ENCODE measurements at places on chromosomes 1 and 21. TPM values are rescaled to one million over a fixed set of nuclear protein-coding genes. Genes with fewer than 3 reads are reported as not detected.

DNA sequence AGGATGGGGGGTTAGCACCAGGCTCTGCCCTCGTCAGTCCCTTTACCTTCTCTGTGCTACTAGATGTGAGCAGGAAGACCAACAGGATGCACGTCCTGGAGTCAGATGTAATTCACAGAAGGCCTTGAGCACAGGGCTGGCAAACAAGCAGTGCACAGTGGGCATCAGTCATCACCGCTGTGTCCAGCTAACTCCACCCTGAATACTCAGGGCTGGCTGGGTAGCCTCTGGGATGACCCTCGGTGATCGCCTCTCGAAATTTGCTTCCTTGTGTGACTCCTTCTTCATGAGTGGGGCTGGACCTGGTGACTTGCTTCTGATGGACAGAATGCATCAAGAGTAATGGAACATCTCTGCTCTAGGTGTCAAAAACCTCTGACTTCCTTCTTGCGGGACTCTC lies 92.2 kb upstream of the TMPRSS2 start:
- H3K27me3 ChIP-seq = no peaks in the 10 kb centered on the region
- H3K4me3 ChIP-seq = no peak overlapping the region
- no peak for DNase-seq
- H3K4me1 ChIP-seq = no peaks in the 10 kb centered on the region

- H3K36me3 ChIP-seq = peaks cover 8% of the 10 kb centered on the region
- no peaks in the 10 kb centered on the region for H3K4me1 ChIP-seq
- H3K27me3 ChIP-seq = no peaks in the 10 kb centered on the region
- H3K4me3 ChIP-seq = no peak overlapping the region
- DNase-seq = no peak
Measured at GRCh38 chr1:6858596-6858995, 73.3 kb downstream of the CAMTA1 start.

- H3K4me3 ChIP-seq = no peak overlapping the region
- no peaks in the 10 kb centered on the region for H3K4me1 ChIP-seq
- H3K27me3 ChIP-seq = no peaks in the 10 kb centered on the region
- DNase-seq = no peak
- no peaks in the 10 kb centered on the region for H3K36me3 ChIP-seq
Measured at GRCh38 chr21:17196623-17197022, 316.2 kb upstream of the CXADR start.

GRCh38 chr1:27598902-27599528 lies 4.9 kb downstream of the AHDC1 start:
- H3K4me1 ChIP-seq = peaks cover 49% of the 10 kb centered on the region
- no peak for DNase-seq
- H3K27ac ChIP-seq = no peak overlapping the region
- H3K36me3 ChIP-seq = no peaks in the 10 kb centered on the region

GRCh38 chr1:107934578-107934977 lies 30.4 kb downstream of the VAV3 start:
- H3K36me3 ChIP-seq = no peaks in the 10 kb centered on the region
- H3K4me1 ChIP-seq = peaks cover 47% of the 10 kb centered on the region
- peak overlapping the region; percentile 60 for H3K27ac ChIP-seq
- peak overlapping the region; percentile 88 for H3K4me3 ChIP-seq
- DNase-seq = no peak

DNA sequence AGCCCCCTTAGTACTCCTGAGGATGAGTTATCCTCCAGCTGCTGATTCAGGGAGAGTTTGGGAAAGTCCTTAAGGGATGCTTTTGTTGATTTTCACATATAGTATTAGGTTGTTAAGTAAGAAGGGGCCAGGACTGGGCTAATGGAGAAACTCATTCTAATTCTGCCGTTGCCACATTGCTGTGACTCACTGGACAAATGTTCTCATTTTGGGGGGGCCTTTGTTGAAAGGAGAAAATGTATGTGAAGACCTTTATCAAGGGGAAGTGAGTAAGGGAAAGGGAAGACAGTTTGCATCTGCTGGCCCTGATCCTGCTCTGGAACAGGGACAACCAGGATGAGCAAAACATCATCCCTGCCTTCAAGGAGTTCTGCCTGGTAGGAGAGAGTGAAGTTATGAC lies 123.2 kb upstream of the FGGY start:
- no peaks in the 10 kb centered on the region for H3K4me1 ChIP-seq
- no peaks in the 10 kb centered on the region for H3K36me3 ChIP-seq

- H3K36me3 ChIP-seq = no peaks in the 10 kb centered on the region
- H3K4me3 ChIP-seq = no peak overlapping the region
- DNase-seq = no peak
- H3K27ac ChIP-seq = no peak overlapping the region
- no peaks in the 10 kb centered on the region for H3K4me1 ChIP-seq
- no peaks in the 10 kb centered on the region for H3K27me3 ChIP-seq
Measured at GRCh38 chr1:183739741-183740271, 65.1 kb upstream of the RGL1 start.

- peaks cover 85% of the 10 kb centered on the region for H3K4me1 ChIP-seq
- H3K27ac ChIP-seq = peak overlapping the region; percentile 87
- H3K4me3 ChIP-seq = peak overlapping the region; percentile 62
- peaks cover 3% of the 10 kb centered on the region for H3K36me3 ChIP-seq
Measured at GRCh38 chr1:156122519-156123355, 8.2 kb downstream of the LMNA start.

- no peaks in the 10 kb centered on the region for H3K36me3 ChIP-seq
- peaks cover 33% of the 10 kb centered on the region for H3K4me1 ChIP-seq
- H3K4me3 ChIP-seq = peak overlapping the region; percentile 17
- H3K27ac ChIP-seq = peak overlapping the region; percentile 43
- peaks cover 4% of the 10 kb centered on the region for H3K27me3 ChIP-seq
- peak; percentile 8 for DNase-seq
Measured at GRCh38 chr1:23422241-23422877, 2.2 kb downstream of the TCEA3 start.

DNA sequence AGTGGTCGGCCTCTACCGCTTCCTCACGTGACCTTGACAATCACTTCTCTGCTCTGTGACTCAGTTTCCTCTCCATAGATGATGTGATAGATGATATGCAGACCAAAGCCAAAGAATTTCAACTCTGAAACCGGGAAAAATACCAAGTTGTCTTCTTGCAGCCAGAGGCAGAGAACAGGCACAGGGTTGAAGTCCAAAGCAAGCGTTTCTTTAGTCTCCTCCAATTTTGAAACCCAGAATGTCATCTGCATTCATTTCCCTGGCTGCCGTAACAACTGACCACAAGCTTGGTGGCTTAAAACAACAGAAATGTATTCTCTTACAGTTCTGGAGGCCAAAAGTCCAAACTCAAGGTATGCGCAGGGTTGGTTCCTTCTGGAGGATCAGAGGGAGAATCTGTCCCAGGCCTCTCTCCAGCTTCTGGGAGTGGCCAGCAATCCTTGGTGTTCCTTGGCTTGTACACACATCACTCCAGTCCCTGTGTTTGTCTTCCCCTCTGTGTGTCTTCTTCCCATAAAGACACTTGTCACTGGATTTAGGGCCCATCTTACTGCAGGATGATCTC lies 30.3 kb upstream of the H6PD start:
- H3K4me3 ChIP-seq = no peak overlapping the region
- H3K27me3 ChIP-seq = peaks cover 40% of the 10 kb centered on the region
- no peak overlapping the region for H3K27ac ChIP-seq
- DNase-seq = no peak
- no peaks in the 10 kb centered on the region for H3K36me3 ChIP-seq
- peaks cover 18% of the 10 kb centered on the region for H3K4me1 ChIP-seq

DNA sequence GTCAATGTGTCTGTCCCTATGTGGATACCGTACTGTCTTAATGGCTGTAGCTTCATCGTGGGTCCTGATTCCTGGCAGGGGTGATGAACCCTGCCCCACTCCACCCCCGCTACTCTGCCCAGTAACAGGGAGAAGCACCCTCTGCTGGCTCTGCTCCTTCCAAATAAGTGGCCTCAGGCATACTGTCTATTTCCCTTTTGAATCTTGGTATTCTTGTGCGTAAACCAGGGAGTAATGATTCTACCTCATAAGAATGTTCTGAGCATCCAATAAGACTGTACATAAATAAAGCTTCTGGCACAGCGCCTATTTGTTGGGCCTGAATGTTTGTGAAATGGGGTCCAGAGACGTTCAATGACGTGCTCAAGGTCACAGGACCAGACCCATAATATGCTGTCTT lies 35.2 kb upstream of the CTPS1 start:
- H3K36me3 ChIP-seq = no peaks in the 10 kb centered on the region
- no peak for DNase-seq
- no peaks in the 10 kb centered on the region for H3K4me1 ChIP-seq
- H3K27ac ChIP-seq = no peak overlapping the region

DNA sequence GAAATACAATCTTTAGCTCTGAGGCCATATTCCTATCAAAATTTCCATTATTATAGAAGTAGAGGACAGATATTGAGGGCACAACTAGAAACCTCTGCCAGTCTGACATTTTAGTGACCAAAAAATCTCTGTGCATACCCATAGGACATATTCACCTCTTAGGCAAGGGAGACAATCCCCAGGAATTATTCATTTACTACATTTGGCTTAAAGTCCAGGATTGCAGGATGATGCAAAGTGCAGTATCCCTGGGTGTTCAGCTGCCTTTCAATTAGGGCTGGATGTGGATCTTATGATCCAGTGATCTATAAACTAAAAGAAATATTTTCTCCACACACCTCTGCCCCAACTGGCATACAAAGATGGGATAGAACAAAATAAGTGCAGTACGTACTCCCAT lies 50.9 kb downstream of the PTGS2 start:
- H3K4me3 ChIP-seq = no peak overlapping the region
- H3K27ac ChIP-seq = no peak overlapping the region
- H3K4me1 ChIP-seq = no peaks in the 10 kb centered on the region

GRCh38 chr1:209398313-209398991 lies 185.1 kb upstream of the CAMK1G start:
- no peak overlapping the region for H3K27ac ChIP-seq
- peaks cover 2% of the 10 kb centered on the region for H3K27me3 ChIP-seq
- H3K4me3 ChIP-seq = no peak overlapping the region

- H3K27ac ChIP-seq = no peak overlapping the region
- H3K27me3 ChIP-seq = peaks cover 7% of the 10 kb centered on the region
- DNase-seq = peak; percentile 67
- H3K4me3 ChIP-seq = no peak overlapping the region
Measured at GRCh38 chr1:22976461-22977243, 4.0 kb upstream of the LACTBL1 start.

GRCh38 chr1:200888349-200888838 lies 6.3 kb upstream of the INAVA start:
- H3K27me3 ChIP-seq = peaks cover 11% of the 10 kb centered on the region
- peaks cover 46% of the 10 kb centered on the region for H3K4me1 ChIP-seq
- H3K27ac ChIP-seq = peak overlapping the region; percentile 70
- H3K4me3 ChIP-seq = peak overlapping the region; percentile 57
- DNase-seq = peak; percentile 67

GRCh38 chr1:170964506-170964905 lies 29.2 kb downstream of the MROH9 start:
- no peak for DNase-seq
- H3K4me1 ChIP-seq = no peaks in the 10 kb centered on the region
- no peak overlapping the region for H3K4me3 ChIP-seq
- no peaks in the 10 kb centered on the region for H3K27me3 ChIP-seq

DNA sequence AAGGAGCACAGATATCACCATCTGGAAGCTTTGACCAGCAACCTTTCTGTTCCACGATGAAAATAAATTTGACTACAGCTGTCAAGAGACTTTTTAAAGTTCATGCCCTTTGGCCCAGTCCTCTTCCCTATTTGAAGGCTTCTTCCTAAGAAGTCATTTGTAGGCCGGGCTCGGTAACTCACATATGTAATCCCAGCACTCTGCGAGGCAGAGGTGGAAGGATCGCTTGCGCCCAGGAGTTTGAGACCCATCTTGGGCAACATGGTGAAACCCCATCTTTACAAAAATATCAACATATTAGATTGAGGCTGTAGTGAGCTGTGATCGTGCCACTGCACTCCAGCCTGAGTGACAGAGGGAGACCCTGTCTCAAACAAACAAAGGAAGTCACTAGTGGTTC lies 58.3 kb upstream of the IFFO2 start:
- peaks cover 14% of the 10 kb centered on the region for H3K4me1 ChIP-seq
- no peak for DNase-seq
- no peak overlapping the region for H3K4me3 ChIP-seq
- H3K36me3 ChIP-seq = no peaks in the 10 kb centered on the region

- no peak for DNase-seq
- peaks cover 42% of the 10 kb centered on the region for H3K27me3 ChIP-seq
- no peaks in the 10 kb centered on the region for H3K4me1 ChIP-seq
Measured at GRCh38 chr1:75132242-75132811, 1.9 kb upstream of the LHX8 start.

GRCh38 chr1:201450721-201451291 lies 18.2 kb downstream of the PHLDA3 start:
- no peak overlapping the region for H3K4me3 ChIP-seq
- no peak for DNase-seq
- no peak overlapping the region for H3K27ac ChIP-seq
- no peaks in the 10 kb centered on the region for H3K27me3 ChIP-seq
- no peaks in the 10 kb centered on the region for H3K36me3 ChIP-seq

GRCh38 chr1:67103548-67103947 lies 31.2 kb downstream of the C1orf141 start:
- DNase-seq = no peak
- H3K4me1 ChIP-seq = no peaks in the 10 kb centered on the region
- H3K4me3 ChIP-seq = no peak overlapping the region
- no peak overlapping the region for H3K27ac ChIP-seq

Gene LRRC40
- 15.7 TPM for total RNA-seq

Gene CHI3L2
- total RNA-seq = 5.0 TPM

Gene SIK1
- total RNA-seq = 243 TPM

Gene ADORA1
- not detected for total RNA-seq

Gene APOBEC4
- total RNA-seq = not detected

Gene ADAMTS1
- total RNA-seq = 0.32 TPM
